Inflammatory macrophage treated with lipopolysaccharide for 4 hours (primary cell): ENCODE measurements at places on chromosomes 7 and 10.

DNA sequence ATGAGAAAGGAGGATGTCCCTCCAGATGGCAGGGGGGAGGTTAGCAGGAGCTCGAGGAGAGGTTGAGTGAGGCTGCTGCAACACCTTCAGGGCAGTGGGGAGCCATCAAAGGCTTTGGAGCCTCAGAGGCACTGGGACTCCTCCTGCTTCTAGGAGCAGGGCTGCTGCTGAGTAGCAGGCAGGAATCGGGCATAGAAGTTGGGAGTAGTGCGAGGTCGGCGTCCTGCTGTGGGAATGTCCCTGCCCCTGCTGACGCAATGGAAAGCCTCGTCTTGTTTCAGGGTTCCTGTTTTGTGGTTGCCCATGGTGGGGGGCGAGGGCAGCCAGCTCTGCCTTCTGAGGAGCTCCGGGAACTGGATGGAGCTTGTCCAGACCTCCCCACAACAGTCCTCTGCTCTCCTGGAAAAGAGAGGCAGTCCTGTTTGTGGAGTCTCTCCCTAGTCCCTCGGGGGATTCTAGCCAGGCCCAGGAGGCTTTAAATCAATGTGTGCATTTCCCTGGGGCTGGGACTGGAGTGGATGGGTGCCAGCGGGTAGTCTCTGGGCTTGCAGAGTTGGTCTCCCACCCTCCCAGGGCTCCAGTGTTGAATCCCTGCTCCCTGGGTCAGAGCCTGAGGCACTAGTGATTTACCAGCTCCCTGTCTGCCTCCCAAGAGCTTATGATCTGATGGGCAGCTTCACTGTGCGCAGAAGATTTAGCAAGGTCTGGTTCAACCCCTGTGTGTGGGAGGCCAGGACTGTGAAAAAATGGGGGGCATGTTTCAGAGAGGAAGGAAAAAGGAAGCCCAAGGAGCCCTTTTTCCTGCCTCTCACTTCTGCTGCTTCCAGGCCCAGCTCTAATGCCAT is 98.7 kb upstream of the PPIF start:
- peak; percentile 87 for DNase-seq

GRCh38 chr7:2701832-2702593 is 14.0 kb downstream of the AMZ1 start:
- DNase-seq, result peak; percentile 38

GRCh38 chr7:20030915-20031362 is 186.2 kb downstream of the MACC1 start:
- peak; percentile 74 for DNase-seq

GRCh38 chr7:148116829-148117403 is 473.6 kb upstream of the C7orf33 start:
- DNase-seq, result no peak

DNA sequence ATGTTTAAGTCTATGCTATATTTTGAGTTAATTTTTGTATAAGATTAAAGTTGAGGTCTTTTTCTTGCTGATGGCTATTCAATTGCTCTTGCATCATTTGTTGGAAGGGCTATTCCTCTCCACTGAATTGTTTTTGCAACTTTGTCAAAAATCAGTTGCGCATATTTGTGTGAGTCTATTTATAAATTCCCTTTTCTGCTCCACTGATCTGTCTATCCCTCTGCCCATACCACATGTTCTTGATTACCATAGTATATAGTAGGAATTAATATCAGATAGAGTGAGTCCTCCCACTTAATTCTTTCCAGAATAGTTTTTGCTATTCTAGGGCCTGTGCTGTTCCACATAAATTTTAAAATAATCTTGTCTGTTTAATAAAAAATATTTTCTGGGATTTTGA is 152.4 kb upstream of the ADCY1 start:
- DNase-seq, result no peak

- no peak for DNase-seq
Measured at GRCh38 chr7:94547126-94547525, 37.5 kb downstream of the CASD1 start.
